Ammon's horn (tissue), 1 donor: ENCODE measurements at places on chromosomes 3 and 15.

DNA sequence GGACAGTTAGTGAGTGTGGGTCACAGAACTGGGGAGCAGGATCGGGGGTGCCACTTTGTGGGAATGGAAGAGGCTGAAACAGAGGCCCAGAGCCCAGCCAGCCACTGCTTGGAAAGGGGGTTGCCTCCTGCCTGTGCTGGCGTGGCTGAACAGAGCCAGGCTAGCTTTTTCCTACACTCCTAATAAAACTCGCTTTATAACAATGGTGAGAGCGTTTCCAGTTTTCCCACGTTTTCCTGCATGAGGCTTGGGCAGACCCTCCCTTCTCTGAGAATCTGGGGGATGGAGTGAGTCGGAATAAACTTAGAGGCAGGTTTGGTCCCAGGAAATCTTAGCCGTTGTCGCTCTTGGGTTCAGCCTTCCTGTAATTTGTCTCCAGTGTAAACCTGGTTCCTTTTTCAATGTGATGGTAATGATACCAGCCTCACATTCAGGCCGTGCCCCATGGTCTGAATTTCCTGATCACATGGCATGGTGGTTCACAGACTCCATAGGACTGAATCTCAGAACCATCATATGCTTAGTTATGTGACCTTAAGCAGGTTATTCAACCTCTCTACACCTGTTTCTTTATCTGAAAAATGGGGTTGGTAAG, 6.5 kb upstream of the FGD5 start:
- DNase-seq: no peak

DNA sequence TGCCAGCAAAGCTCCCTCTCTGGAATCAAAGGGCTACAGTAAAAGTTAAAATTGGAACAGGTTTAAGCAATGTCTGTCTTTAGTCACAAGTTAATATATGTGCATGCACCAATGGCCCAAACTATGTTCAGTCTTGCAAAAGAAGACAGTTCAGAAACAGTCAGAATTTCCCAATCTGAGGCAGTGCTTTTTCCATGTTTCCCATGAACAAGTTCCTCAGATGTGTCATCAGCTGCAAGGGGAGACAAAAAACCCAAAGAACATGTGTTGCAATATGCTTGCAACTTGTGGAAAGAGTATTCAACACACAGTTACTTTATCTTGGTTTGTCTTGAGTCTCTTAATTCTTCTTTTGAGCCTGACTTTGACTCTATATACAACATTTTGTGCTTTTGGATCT, 148.4 kb downstream of the USP13 start:
- DNase-seq: no peak

GRCh38 chr3:122587572-122587971, 10.1 kb downstream of the PARP15 start:
- DNase-seq: no peak

GRCh38 chr3:12935861-12936830, 94.8 kb upstream of the RPL32 start:
- no peak for DNase-seq
